ENCODE measurements at places on chromosomes 2 and 18.

- DNase-seq = no peak
Observed at GRCh38 chr2:207787017-207787416, 17.3 kb upstream of the FZD5 start.

DNA sequence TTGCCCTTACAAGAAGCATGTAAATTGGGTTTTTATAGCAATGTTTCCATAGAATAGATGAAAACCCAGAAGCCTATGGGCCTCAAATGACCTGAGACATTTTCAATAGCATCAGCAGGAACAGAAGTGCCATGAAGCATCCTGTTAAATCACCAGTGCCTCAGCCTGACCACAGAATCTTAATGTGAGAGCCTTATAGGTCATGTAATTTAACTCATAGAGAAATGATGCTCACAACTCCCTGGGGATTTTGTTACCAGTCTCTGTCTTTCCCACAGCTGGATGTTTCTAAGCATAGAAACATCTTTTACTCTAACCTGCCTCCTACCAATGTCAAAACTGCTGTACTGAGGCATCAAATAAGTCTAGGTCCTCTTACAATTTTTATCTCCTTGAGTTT lies 295.8 kb upstream of the ACVR2A start:
- DNase-seq = no peak

GRCh38 chr2:85665264-85665937 lies 2.6 kb downstream of the SFTPB start:
- no peak for DNase-seq

DNA sequence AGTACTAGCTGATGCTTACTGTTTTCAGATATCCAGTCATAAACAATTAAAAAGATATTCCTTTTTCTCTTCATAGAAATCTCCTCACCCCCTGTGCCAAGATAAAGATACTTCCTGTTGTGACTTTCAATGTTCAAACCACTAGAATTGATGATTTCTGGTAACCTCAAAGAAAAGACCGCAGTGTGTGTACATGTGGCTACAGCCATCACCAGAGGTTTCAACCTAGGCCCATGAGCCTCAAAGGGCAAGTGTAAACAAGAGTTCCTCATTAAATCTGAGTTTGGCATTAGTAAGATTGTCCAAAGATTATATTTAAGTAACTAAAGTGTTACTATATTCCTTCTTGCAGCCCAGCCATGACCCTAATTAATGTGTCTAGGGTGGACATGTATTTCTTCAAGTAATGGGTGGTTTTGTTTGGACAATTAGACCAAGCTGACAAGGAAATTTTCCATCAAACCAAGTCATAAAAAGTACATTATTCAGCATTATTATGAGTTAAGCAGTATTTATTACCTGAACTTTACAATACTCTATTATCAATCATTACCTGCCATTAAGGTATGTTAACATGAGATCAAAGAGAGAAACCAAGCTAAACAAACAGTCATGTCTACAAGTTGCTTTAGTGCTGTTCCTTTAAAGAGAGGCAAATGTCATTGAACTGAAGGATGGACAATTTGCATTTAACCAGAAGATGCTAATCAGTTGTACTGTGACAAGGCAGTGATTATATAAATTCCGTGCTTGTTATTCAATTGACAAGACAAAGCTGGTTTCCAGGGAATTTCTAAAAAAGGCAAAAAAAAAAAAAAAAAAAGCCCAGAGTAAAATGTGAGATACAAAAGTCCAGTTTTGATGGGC lies 382.7 kb downstream of the LNPK start:
- DNase-seq = no peak

DNA sequence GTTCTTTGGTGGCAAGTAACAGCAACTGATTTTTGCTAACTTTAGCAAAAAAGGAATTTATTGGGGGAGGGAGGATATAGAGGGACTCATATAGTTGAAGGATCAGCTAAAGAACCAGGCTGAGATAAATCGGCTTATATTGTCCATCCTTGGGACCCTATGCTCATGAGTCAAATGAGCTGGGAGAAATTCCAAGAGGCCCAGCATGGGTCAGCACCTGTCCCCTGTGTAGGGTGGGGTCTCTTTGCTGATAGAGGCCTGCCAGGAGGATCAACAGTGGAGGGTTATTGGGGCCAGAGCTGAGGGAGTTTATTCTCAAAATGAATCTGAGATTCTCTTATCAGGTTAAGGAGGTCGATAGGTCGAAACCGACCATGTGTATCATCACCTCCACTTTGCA lies 97.2 kb downstream of the VAPA start:
- DNase-seq = no peak

DNA sequence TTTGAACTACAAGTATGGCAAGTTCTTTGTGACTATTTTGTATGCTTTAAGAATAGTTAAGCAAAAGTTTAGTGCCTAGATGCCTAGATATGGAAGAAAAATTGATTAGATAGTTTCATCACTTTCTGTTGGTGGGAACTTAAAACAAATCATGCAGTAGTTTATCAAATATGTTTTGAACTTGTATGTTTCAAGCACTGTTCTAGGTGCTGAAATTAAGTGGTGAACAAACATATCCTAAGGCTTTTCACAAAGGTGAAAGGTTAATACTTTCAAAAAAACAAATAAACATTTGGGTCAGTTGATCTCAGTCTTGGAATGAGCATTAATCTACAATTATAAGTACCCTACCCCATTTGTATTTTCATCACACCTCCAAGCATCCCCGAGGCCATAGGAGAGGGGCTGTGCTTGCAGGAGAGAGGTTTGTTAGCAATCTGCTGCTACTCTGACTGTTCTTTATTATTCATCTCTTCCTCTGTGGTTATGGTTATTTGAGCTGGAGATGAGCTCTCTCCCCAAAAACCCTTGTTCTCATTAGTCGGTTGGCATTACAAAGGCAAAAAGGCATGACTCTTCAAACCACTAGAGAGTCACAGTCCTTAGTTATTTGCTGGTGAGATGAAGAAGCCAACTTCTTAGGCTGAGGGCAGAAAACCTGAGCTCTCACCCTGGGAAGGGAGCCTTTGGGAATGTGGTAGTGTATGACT lies 103.9 kb upstream of the FHL2 start:
- DNase-seq = no peak

DNA sequence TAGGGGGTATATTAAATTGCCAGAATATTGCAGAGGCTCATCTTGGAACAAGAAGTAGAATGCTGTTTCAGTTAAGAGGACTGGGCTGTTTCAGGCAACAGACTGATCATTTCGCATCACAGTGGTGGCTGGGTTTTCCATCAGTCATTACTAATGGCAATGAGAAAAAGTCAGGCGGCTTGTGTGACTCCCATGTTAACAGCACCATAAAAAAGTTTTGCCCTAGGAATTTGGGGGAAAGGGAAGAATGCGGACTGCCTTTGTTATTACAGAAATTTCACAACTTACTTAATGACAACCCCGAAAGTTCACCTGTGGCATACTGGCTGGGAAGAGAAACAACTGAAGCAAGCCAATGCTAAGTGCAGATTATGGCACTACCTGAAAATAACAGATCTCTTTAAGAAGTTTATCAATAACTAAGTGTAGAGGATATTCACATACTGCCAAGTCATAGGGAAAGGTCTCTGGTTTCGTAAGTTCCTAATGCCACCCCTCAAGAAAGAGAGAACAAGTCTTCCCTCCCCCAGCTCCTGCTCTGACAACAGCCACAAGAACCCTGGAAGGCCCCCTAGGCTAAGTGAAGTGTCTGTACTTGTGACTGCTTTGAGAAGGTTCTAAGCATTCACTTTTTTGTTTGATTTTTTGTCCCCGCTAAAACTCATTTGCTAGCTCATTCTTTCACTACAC lies 40.5 kb upstream of the AP1S3 start:
- no peak for DNase-seq

GRCh38 chr2:158184556-158185343 lies 83.1 kb downstream of the UPP2 start:
- DNase-seq = no peak
